Mucosa of descending colon (tissue), 3 donors: ENCODE measurements at places on chromosomes 2 and 18. TPM values are rescaled to one million over a fixed set of nuclear protein-coding genes. Genes with fewer than 3 reads are reported as not detected.
A peak's percentile ranks its signal among the peaks of the same experiment; 100 is the strongest.

Gene SLC5A7
- total RNA-seq = 0.12 TPM

DNA sequence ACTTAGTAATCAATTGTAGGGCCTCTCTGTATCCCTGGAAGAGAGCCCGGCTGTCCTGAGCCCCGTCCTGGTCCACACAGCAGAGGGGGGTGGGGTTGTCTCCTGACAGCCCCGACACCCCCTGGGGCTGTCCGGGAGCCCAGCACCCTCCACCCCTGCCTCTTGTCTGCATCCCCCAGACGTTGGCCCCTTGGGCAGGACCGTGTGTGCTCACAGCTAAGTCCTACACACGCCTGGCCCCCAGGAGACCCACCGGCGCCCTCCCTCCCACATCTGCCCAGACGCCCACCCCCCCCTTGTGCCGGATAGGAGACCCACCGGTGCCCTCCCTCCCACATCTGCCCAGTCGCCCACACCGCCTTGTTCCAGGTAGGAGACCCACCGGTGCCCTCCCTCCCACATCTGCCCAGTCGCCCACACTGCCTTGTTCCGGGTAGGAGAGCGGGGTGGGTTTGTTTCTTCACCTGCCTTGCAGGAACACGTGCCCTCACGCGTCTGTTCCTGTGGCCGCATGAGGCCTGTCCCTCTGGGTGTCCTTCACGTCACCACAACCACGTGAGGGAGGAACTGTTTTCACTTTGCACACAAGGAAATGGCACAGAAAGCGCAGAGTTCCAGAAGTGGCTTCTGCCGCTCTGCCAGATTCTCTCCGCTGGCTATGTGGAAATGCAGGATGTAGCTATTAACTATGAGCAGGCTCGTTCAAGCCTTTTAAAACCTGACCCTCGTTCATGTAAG, 61.1 kb upstream of the NFATC1 start:
- no peak for DNase-seq

GRCh38 chr18:30852541-30852940, 190.0 kb downstream of the DSC3 start:
- DNase-seq = no peak

DNA sequence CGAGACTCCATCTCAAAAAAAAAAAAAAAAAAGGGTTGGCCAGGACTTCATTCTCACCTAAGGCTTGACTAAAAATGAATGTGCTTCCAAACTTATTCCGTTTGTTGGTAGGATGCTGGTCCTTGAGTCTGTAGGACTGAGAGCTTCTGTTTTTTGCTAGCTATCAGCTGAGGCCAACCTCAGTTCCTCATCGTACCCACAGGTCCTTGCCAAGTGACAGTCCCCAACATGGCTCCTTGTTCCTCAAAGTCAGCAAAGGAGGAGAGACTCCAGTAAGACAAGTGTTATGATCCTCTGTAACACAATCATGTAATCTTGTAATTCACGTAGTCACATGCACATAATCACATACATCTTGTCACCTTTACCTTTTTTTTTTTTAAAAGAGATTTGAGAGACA, 37.0 kb downstream of the HAUS1 start:
- DNase-seq = no peak

DNA sequence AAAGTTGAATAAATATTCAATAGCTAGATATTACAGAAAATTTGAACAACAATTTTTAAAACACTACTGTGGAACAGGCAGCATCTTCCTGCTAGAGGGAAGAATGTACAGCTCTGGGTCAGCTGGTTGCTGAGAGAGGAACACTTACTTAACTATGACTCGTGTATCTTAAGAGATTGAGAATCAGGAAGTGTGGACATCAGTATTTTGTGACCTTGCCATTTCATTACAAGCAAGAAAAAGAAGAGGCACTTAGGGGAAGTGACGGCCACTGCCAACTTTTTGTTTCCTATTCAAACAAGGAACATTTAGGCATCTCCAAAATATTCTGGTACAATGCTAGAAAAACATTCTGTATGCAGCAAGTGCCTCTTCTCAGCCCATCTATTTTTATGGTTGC, 45.9 kb downstream of the ITPRID2 start:
- DNase-seq = no peak

- no peak for DNase-seq
Observed at GRCh38 chr2:219638948-219639755, 11.7 kb downstream of the SLC4A3 start.

Gene G6PC2
- total RNA-seq = not detected

GRCh38 chr2:102387763-102388546, 32.4 kb downstream of the IL18R1 start:
- DNase-seq = no peak

Gene NDUFB3
- 100 TPM for total RNA-seq

- DNase-seq = no peak
Observed at GRCh38 chr2:159129269-159129668, 157.2 kb downstream of the WDSUB1 start.

- no peak for DNase-seq
Observed at GRCh38 chr2:160752475-160753330, 259.1 kb upstream of the RBMS1 start.

GRCh38 chr2:157856187-157856515, 20.0 kb downstream of the ACVR1 start:
- DNase-seq = no peak

DNA sequence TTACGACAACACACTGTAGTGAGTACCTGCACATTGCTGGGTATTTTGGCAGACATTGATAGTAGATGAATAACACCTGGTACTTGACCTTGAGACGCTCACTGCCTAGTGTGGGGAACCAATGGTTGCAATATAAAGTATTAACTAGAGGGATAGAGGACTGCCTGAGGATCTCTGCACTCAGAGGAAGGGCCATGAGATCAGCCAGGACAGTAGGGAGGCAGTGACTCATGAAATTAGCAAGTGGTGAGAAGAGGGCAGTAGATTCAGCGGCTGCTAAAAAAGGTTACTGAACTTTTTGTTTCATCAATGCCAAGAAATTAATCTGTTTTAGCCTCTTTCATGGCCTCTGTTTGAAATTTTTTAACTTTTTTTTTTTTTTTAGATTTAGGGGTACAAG, 250.8 kb upstream of the TCF4 start:
- DNase-seq = no peak

DNA sequence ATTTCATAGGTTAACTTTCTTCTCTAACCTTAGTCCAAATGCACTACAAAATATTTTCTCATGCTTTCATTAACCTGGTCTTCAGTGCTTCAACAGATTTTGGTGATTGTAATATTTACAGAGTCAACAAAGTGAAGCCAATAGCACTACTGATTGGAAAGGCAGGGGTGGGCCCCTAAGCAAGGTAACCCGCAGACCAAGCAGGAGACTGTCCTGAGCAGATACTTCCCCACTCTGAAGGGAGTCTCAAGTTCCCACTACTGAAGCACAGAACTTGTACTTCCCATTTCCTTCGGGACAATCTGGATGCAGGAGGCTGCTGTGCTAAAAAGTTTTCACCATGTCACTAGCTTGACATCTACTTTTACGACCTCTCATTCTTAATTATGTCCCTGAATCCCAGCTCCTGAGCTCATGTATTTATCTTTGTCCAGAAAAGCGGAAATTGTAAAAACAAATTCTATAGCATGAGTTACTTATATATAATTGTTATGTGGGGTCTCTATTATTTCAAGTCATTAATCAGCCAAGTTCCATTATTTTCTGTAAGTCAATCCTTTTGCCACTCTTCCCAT, 311.6 kb upstream of the REV1 start:
- no peak for DNase-seq

- DNase-seq = no peak
Observed at GRCh38 chr2:24452502-24452885, 38.6 kb upstream of the NCOA1 start.

- DNase-seq = no peak
Observed at GRCh38 chr2:145302886-145303285, 783.0 kb upstream of the ZEB2 start.

DNA sequence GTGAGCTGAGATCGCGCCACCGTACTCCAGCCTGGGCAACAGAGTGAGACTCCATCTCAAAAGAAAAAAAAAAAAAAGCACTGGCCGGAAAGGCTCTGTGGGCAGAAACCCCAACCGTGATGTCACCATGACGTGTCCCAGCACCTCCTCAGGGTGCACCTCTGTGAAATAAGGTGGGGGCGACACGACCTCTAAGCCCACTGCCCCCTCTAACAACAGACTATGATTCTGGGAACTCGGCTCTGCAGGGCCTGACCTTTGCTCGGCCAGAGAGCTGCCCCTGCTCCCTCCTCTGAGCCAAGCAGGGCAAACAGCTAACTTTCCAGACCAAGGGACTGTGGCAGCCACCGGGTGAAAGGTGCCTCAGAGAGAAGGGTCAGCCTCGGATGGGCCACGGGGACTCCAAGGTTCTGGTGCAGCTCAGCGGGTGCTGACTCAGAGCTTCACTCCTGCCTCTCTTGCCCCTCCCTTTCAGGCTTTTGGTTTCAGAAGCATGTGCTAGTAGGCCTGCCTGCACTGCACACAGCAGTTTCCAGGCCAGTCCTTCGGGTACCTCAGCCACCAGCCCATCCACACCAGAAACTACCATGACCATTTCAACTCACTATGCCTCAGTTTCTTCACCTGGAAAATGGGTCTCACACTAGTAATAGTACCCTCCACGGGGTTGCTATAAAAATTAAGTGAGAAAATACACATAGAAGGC, 8.0 kb downstream of the TMBIM1 start:
- no peak for DNase-seq

- no peak for DNase-seq
Observed at GRCh38 chr2:223834431-223834830, 3.0 kb downstream of the AP1S3 start.

- no peak for DNase-seq
Observed at GRCh38 chr2:190313880-190314279, 5.7 kb downstream of the HIBCH start.

DNA sequence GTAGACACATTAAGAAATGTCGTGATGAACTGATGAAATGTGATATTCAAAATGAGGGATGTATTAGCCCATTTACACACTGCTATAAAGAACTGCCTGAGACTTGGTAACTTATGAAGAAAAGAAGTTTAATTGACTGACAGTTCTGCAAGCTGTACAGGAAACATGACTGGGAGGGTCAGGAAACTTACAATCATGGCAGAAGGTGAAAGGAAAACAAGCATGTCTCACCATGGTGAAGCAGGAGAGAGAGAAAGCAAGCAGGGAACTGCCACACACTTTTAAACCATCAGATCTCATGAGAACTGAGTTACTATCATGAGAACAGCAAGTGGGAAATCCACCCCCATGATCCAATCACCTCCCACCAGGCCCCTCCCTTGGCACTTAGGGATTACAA, 1010.8 kb upstream of the CELF4 start:
- no peak for DNase-seq

GRCh38 chr2:70367722-70368323, 66.0 kb upstream of the FAM136A start:
- peak; percentile 65 for DNase-seq

Gene LCT
- 0.19 TPM for total RNA-seq

DNA sequence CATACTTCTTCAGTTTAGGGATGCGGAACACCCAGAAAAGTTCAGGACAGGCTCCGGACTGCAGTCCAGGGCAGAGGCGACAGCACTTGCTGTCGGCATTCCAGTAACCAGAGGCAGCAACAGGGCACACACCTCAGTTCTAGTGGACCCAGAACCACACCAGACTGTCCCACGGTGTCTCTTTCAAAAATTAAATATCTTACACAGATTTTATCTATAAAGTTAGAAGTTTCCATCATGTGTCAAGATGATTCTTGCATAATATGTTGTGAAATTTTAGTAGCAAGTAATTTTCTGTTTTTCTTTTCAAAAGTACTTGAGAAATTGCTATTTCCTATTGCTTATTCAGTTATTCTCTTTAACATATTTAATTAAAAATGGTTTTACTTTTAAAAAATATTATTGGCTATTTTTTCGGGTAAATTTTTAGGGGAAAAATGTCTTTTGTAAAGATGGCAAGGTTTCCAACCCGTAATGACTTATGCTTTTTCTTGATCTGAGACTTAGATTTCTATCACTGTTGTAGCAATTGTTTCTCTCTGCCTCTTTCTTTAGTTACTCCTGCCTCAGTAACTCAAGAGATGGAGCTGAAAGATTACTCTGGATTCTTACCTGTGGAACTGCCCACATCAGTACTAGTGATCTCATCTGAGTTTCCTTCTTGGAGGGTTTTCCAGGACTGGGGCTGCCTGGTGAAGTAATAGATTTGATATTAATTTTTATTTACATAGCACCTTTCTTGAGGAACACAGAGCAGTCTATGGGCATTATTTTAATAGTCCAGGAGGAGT, 182.7 kb downstream of the LTBP1 start:
- no peak for DNase-seq

Gene FAM117B
- 15.4 TPM for total RNA-seq

DNA sequence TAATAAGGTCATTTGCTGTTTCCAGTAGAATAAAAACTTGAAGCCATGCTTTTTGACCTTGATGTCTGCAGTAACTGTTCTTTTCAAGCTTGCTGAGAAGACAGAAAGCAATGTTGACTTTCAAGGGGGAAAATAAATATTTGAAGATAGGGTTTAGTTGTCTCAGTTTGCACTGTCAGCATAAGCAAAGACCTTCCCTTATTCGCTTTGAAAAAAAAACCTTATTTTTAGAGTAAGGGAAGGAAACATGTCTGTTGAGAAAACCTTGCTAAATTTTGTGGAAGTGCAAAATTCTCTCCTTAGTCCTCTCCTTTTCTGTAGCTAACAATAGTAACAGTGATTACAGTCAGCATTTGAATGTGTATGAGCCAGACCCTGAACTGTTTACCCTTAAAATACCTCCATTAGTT, 43.1 kb downstream of the MAP4K4 start:
- no peak for DNase-seq

DNA sequence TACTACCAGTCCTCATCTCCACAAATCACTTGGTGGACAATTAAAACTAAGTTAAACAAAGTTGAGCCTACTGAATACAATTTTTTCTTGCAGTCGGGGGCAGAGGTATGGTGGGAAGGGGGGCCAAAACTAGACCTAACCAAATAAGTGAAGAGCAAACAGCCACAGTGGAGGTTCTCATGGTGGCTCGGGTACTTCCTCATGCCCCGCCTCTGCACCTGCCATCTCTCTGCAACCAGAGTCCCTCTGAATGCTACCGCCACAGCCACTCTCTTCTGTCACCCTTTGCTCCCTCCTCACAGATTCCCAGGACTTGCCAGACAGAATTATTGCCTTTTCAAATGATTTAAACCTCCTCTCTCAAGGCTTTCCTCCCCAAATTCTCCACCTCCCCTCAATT, 204.2 kb downstream of the TMEM247 start:
- no peak for DNase-seq

Gene CFAP53
- 0.47 TPM for total RNA-seq

Gene SERPINB12
- not detected for total RNA-seq

GRCh38 chr2:111039628-111040383, 80.9 kb upstream of the BCL2L11 start:
- no peak for DNase-seq

- DNase-seq = no peak
Observed at GRCh38 chr18:49021076-49021432, 70.3 kb upstream of the SMAD7 start.

Gene VPS54
- 21.9 TPM for total RNA-seq

GRCh38 chr2:48566592-48567310, 36.8 kb downstream of the STON1 start:
- DNase-seq = no peak

GRCh38 chr2:216090369-216090786, 8.7 kb downstream of the TMEM169 start:
- DNase-seq = no peak
